ENCODE measurements at places on chromosomes 7 and 10.

DNA sequence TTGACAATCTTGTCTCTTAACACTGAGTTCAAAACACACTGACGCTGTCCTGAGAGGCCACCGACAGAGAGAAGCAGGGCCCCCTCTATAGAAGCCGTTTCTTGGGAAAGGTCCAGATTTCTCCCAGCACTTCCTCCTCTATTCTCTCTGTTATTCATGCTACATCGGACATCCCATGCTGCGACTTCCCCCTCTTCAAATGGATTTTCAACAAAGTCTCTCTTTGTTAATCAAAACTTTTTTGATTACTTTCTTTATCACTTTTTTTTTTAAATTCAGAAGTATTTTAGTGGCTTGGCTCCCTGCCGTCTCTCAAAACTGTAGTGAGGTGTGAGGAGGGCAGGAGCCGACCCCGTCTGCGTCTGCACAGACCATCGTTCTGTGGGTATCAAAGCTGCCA lies 298.9 kb upstream of the PITRM1 start:
- no peak for DNase-seq

- no peak for DNase-seq
These were observed 37.0 kb downstream of the GPR22 start for GRCh38 chr7:107506674-107507339.

DNA sequence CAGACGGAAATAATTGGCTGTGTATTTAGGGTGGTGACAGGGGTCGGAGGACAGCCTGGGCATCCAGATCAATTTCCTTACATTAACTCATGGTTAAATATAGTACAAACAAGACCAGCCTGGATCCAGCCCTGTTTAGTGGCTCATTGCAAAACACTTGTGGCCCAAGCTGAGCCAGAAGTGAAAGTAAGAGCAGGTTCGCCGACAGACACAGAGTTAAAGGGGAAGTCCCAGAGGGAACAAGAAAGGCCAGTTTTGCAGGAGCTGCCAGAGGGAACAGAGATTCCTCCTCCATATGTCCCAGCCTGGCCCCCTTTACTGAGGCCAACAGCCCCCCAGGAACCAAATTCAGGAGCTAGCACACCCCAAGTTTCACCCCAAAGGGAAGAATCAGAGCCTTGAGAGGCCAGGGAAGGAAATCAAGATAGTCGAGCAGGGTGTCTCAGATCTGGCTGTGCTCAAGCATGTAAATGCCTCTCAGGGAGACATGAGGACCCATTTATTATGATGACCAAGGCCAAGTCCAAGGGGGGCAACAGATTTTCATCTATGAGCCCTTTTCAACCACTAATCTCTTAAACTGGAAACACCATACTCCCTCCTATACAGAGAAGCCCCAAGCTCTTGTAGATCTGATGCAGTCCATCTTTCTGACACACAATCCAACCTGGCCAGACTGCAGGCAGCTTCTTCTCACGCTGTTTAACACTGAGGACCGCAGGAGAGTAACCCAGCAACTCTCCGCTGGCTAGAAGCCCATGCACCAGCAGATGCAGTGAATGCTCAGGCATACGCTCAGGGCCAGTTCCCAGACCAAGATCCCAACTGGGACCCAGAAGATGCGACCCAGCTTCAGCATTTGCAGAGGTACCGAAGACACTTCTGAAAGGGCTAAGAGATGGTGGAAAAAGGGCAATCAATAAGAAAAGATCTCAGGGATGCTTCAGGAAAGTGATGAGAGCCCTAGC lies 15.9 kb upstream of the ADCK2 start:
- no peak for DNase-seq

DNA sequence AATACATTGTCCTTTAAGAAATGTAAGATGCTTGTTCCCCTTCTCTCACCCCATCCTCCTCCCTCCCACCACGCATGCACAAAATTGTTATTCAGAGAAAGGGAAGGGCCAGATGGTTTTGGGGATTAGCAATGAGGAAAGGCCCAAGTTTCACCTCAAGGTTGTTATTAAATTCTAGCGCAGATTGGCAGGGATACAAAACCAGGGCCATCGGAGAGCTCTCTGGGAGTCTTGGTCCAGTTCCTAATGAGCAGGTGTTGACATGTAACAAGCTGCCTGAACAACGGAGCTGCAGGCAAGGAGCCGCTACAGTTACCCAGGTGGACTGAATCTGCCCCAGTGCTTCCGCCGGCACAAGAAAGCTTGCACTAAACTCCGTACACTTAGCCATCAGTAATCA lies 9.7 kb upstream of the ANK3 start:
- no peak for DNase-seq

- DNase-seq: no peak
These were observed 54.7 kb upstream of the NPTX2 start for GRCh38 chr7:98562381-98562823.

GRCh38 chr10:87541114-87541513 lies 36.4 kb downstream of the MINPP1 start:
- DNase-seq: no peak

- DNase-seq: no peak
These were observed 37.6 kb downstream of the MCU start for GRCh38 chr10:72729528-72729927.

- no peak for DNase-seq
These were observed 134.2 kb downstream of the SND1 start for GRCh38 chr7:127786184-127786583.

DNA sequence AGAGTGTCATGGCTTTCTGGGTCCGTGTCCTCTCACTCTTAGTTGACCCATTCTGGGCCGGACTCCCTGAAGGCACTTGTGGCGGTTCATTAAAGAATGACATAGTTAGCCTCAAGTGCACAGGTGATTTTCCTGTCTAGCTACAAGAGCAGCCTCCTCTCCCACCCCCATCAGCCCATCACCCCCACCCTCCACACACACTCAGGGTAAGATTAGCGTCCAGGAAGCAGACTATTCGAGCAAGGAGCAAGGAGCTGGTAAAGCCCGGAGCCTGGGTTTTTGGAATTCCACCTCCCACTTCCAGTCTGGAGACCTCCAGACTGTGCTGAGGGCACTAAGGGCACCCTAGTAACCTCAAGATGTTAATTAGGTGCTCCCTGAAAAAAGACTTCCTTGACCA lies 39.5 kb downstream of the TACR2 start:
- DNase-seq: no peak

DNA sequence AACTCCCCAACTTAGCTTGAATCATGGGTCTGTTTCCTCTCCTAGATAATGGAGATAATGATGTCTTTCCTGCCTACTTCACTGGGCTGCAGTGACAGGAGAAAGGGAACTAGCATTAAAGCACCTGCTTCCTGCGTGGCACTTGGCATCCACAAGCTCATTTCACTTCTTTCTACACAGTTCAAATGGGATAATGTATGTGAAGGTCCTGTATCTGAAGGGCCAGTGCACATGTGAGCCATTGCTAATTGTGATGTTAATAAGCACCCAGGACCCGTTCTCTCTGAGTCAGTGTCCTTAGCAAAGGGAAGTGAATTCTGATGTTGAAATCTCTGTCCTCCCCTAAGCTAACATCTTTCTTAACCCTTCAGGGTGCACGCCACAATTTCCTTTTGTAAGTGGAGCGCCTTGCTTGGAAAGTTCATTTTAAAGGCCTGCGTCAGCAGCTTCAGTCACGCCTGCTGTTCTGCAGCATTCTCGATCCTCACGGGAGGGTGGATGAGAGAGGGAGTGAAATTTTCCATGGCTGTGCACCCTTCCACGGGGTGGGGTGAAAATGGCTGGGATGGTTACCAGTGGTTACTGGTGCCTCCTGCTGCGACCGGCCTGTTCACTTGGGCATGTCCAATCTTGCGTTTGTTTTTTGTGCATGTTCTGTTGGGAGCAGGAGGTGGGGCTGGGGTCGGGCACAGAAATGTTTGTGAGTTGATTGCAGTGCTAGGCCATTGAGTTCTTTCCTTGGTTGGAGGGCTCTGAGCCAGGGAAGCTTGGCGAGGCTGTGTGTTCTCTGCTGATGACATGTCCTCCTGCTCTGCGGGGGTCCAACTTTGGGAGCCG lies 59.2 kb downstream of the HK1 start:
- no peak for DNase-seq

- DNase-seq: no peak
These were observed 87.7 kb downstream of the PIK3CG start for GRCh38 chr7:106952658-106953231.

DNA sequence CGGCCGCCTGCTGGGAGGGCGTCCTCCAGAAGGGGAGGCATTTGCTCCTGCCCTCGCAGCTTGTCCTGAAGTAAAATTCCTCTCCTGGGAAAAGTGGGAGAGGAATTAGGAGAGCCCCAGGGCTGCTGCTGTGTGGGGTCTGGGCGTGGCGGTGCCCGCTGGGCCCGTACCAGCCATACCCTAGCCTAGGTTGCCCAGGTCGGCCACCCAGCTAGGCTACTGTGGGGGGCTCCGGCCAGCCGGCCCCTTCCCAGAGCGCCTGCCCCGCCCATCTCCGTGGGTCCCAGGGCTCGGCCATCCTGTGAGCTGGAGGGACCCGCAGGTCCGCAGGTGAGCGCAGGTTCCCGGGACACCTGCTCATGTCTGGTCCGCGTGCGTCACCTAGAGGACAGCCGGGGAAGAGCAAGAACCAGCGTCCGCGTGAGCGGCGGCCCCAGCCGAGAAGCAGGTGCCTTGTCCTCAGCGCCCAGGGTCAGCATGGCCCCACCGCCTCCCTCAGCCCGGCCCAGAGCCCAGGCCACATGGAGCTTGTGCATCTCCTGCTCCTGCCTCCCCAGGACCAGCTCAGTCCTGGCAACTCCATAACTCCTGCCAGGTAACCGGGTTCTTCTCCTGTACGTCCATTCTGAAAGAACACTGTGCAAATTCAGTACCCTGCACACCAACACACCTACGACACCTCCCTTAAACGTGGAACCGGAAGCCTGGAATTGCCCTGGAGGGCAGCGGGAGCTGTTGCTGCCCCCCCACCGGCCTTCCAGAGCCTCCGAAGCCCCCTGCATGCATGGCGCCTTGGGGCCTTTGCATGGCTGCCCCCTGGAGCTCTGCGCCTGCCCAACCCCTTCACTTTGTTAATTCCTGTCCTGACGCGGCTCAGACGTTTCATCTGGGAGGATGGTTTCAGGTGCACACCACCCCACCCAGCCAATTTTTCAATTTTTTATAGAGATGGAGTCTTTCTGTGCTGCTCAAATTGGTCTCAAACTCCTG lies 22.8 kb upstream of the FOXL3 start:
- no peak for DNase-seq

DNA sequence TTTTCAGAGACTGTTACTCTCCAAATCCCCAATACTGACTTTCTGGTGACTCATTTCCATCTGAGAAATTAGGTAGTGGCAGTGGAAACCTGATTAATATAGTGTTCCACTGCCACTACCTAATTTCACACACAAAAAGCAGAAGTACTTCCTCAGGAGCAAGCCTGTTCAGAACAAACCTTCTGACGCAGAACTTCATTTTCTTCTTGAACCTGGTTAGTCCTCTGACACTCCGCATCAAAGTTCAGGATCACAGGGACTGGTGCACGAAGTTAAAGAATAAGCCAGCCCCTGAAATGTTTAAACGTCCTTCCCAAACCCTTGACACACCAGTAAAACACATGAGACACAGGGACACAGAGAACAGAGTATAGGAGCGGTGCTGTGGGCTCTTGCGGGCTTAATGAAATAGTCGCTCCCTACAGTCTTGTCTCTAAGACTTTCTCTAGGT lies 4.4 kb downstream of the WDR91 start:
- DNase-seq: no peak

DNA sequence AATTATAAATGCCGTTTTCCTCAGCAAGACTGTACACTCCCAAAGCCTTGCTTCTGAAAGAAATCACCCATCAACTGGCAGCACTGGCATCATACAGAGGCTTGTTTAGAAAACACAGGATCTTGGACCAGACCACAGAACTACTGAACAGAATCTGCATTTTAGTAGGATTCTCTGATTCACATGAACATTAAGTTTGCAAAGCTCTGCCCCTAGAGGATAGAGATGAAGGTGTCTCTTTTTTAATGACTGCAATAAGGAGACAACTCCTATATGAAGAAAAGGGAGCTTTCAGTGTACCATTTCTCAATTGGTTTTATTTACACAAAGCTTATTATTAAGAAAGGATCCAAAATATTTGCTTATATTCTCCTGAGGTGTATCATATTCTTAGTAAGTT lies 172.7 kb downstream of the AGMO start:
- no peak for DNase-seq

DNA sequence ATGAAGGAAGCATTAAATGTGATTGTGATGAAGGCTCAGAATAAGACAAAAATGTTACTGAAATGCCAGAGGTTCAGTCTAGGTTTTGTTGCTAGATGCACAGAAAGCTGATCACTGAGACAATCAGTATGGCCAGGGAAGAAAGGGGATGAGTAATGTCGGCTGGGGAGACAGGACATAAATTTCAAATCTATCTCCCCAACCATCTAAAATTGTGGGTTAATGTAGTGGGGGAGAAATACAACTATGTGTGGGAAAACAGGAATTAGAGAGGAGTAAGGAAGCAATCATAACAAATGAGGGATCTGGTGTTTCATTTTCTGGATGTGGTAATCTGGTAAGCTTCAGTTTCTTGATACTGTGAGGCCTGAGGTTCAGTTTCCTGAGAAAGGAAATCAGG lies 1111.0 kb downstream of the XPNPEP1 start:
- DNase-seq: no peak

DNA sequence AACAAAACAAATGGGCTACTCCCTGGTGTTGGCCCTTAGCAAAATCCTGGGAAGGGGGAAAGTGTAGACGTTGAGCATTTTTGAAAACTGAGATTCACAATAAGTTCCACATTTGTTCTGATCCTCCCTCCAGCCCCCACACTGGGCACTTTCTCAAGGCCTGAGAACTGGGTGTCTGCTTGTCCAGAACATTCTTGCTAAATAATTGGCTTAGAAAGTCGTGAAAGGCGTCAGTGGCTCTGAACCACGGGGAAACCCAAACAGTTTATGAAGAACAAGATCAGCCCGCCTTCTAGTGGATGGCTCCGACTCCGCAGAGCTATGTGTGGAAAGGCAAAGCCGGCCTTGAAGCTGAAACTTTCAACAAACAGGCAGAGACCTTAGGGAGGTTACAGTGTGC lies 370.1 kb downstream of the PRPF18 start:
- no peak for DNase-seq

GRCh38 chr7:16847381-16847860 lies 34.4 kb downstream of the AGR3 start:
- no peak for DNase-seq

DNA sequence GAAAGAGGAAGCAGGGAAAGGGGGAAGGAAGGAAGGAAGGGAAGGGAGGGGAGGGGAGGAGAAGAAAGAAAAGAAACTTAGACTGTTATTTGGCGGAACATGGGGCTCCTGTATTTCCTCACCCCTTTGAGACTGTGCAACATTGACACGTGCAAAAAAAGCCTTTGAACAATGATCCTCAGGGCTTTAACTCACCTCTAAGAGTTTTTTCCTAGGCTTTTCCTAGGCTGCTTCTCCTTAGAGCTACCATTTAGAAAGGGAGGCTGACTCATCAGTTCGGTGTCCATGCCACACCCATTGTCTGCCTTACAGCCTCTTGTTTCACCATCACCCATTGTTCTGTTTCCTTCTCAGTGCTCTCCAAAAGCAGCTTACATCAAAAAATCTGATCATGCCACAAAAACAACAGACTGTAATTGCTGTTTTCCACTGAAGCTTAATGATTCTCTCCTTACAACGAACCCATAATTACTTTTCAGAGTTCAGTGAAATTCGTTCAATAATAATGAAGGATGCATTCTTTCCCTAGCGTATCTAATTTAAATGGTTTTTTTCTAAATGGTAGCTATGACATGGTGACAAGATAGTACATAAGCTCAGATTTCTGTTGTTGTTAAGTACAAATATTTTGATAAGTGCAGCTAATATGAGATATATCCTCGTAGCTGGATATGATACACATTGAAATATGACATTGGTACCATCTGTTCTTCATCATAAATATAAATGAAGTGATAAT lies 90.8 kb downstream of the PRLHR start:
- DNase-seq: no peak
